ENCODE measurements at places on chromosomes 2 and 18.

- DNase-seq = no peak
Observed at GRCh38 chr2:200209030-200209429, 97.5 kb upstream of the SPATS2L start.

DNA sequence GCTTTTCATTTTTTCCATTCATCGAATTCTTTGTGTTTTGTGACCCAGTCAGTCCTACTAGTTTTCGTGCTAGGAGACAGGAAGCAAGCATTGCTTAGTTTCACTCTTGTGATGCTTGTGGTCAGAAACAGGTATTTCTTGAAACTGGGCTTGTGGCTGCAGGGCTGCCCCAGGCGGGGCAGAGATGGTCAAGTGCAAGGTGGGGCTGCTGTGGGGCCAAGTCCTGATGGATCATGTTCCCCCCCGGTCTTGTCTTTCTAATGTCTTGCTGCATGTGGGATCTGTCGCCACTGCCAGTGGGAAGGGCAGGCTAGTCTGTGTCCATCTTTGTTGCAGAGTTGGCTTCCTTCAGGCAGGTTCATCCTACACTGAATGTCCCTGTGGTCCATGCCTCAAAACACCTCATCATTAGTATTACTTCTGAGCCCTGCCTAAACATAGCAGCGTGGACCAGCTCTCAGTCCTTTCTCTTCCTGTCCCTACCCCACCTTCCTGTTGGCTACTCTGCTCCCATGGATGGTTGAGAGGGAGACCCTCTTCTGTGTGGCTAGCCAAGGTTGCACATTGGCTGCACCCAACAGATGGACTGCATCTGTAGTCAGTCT is 38.7 kb downstream of the INPP4A start:
- DNase-seq = no peak

DNA sequence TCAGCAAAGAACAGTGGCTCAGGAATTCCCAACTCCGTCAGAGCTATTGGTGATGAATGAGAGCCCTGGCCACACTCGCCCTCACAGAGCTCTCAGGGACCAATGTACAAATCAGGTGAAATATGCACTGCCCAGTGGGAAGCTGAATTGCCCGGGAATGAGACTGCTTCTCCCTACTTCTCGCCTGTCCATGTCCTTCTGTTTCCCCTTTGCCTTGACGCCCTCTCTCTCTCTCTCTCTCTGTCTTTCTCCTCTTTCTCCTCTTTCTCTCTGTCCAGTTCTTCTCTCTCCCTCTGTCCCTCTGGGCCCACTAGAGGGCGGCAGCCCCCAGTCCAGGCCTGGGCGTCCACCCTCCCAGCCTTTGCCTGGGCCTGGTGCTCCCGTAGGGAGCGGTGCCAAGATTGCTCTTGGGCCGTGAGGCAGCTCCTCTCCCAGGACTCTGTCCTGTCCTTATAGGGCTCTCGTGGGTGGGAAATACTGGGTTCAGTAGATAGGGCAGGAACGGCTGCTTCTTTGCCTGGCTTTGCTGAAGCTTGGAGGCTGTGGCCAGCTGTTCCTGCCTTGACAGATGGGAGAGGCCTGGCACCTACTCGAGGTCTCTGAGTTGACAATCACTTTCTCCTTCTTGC is 28.4 kb upstream of the PUM2 start:
- peak; percentile 49 for DNase-seq

GRCh38 chr18:70273021-70273420 is 15.8 kb upstream of the SOCS6 start:
- DNase-seq = no peak

- DNase-seq = no peak
Observed at GRCh38 chr2:141118836-141119235, 1012.0 kb downstream of the LRP1B start.

DNA sequence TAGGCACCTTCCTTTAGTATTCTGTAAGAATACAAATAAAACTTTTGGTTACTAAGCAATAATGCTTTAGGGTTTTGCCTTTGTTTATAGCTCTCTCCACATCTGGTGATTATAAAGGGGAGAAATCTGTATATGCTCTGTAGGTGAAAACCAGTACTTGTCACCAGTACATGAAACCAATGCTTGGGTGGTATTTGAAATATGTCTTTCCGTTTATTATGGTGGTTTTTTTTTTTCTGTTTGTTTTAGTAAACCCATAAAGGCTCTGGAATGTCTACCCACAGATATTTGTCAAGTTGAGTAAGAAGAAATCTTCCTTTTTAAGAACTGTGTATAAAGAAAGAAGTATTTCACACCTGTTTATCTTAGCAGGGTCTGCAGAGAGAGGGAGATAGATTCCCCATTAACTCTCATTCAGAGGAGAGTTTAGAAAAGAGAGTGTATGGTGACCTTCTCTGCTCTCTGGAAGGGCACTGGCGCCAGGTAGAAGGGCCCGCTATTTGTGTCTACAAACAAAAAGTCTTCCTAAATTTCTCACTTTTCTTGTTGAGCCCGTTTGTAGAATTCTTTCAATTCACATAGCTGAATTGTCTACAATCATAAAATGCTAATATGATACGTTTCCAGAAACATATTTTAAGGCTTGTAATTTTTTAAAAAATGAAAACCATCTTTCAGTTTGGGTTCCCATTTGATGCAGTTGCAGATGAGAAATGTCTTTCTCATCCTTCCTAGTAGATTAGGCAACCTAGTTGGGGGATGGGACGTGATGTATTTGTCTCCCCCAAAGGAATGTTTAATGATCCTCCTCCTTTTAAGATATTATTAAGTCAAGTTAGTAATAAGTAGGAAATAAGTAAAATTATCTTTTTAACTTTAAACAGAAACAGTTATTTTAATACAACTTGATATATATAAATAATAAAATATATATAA is 33.9 kb downstream of the MAP3K20 start:
- DNase-seq = peak; percentile 32

GRCh38 chr18:48157956-48158355 is 227.5 kb upstream of the SMAD2 start:
- no peak for DNase-seq

GRCh38 chr2:42799881-42800280 is 7.5 kb upstream of the HAAO start:
- DNase-seq = no peak

DNA sequence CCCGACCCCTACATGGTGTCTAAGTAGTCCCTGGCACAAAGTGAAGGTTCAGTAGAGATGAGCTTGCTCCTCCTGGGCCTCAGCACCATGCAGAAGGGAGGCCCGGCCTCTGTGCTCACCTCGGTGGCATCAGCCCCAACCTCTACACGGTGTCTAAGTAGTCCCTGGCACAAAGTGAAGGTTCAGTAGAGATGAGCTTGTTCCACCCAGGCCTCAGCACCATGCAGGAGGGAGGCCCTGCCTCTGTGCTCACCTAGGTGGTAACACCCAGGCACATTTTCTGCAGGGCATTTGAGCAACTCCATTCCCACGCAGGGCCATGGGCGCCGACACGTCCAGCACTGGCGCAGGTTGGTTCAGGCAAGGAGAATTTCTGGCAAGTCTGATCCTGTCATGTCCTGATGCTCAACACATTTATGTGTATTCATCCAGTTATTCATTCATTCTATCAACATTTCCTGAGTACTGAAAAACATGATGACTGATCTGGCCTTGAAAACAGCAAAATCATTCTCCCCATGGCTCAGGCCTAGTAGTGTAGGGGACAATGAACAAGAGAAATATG is 408.2 kb upstream of the MYT1L start:
- DNase-seq = no peak

GRCh38 chr18:38805256-38805655 is 1239.7 kb upstream of the CELF4 start:
- no peak for DNase-seq

GRCh38 chr18:72419914-72420313 is 124.2 kb downstream of the CBLN2 start:
- no peak for DNase-seq

DNA sequence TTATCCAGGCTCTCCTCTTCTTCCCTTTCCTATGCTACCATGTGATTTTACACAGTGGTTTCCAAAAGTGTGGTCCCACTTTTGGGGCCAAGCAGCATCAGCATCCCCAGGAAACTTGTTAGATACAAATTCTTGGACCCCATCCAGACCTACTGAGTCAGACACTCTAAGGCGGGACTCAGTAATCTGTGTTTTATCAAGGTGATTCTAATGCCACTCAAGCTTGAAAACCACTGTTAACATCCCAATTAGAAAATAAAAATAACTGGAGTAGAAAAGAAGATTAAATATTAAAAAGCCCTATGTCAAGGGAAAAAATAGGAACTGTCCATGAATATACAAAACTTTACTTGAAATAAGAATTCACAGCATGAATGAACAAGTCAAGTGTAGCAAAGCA is 10.8 kb downstream of the DSG2 start:
- no peak for DNase-seq

- DNase-seq = no peak
Observed at GRCh38 chr2:135875491-135876065, 665 bp downstream of the MCM6 start.

DNA sequence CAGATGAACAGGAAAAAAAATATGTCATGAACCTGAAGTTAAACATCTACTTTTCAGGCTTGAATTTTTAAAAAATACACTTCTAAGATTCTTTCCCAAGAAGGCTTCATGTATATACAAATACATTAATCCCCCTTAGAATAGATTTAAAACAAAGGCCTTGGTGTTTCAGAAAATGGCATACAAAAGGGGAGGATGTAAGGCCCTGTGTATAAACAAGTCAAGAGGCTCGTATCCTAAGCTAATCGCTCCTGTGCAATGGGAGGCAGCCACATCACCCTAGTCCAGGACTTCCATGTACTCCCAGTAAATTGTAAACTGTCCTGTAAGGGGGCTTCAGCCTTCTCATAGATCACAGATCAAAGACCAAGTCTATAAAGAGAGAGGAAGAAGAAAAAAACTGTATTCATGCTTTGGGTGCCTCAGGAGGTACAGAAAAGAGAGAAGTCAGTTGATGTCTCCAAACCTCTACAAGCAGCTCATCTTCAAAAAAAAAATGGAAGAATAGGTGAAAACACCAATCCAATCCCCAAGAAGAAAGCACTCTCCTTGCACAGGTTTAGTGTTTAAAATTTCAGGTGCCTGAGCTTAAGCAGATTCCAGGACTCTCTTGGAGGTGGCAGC is 53.9 kb downstream of the ANKRD44 start:
- DNase-seq = no peak

DNA sequence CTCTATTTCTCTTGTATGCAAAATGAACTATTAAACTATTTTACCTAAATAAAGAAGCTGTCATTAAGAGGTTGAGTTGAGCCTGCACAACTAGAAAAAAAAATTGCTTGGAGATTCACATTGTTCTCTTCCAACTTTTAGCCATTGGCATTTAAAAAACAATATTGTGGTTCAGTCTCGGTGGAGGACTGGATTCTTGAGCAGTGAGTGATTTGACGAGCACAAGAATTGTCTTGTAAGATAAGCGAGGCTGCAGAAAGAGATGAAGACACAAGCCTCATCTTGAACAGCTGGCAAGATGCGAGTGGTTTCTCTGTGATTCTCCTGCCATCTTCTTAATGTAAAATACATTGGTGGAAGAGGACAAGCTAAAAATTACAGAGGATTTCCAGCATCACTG is 67.0 kb downstream of the GALR1 start:
- no peak for DNase-seq

- no peak for DNase-seq
Observed at GRCh38 chr2:381941-382727, 94.2 kb upstream of the ALKAL2 start.

- DNase-seq = no peak
Observed at GRCh38 chr18:57051657-57052044, 95.2 kb upstream of the BOD1L2 start.

DNA sequence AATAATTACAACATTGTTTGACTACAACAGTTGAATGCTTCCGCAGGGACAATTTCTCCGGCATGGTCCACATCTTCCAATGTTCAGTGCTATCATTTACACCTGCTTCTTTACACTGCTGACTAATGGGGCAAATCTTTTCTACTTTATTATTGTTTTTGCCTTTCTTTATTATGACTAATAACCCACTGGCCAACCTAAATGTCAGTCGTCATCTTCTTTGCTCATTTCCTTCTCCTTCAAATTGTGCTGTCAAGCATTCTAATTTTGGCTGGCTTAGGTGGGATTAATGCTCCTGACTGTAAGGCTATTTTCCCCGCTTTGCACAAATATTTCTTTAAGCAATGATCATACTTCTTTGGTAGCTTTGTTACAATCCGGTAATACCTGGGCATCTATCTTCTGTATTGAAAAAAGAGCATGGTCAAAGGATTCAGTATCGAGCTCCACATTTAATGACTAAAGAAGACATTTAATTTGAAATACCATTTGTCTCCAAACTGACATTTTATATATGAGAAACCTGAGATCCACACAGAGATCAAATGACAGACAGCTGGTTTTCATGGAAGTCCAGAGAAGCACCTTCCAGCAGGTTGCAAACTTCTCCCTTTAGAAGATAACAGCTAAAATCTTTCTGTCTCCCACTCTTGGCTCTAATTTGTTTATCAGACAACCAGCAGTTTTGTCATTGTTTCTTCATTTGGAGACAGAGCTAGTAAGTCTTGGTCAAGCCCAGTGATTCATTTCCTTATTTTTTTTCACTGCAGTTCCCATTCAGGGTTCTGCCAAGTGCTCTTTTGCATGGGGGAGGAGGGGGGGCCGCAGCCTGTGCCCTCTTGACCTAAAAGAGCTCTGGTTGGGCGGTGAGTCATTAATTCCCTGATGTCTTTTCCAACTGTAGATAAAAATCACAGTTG is 132.9 kb downstream of the SOCS6 start:
- no peak for DNase-seq

DNA sequence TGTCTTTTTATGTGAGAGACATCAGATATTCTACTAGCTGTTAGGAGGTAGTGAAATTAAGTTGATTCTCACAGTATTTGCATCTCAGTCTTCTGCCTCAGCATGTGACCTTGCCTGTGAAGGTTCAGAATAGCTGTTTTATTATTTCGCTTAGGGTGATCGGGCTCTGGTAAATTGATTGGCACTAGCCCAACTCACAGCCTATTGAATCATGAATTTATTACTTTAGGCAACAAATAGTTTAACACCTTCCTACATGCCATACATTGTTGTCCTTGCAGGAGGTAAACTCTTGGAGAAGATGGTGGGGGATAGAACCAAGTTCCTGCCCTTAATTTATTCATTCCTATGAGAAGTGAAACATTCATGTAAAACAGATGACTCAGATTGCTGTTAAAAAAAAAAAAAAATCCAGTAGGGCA is 101.9 kb downstream of the GPD2 start:
- DNase-seq = no peak

- peak; percentile 20 for DNase-seq
Observed at GRCh38 chr2:209629597-209629996, 142.0 kb upstream of the UNC80 start.

- no peak for DNase-seq
Observed at GRCh38 chr18:77815666-77816338, 566.2 kb downstream of the GALR1 start.

All from amniotic stem cell (primary cell).